Activated naive CD4-positive, alpha-beta T cell treated with Interleukin-2 at 50 U/mL for 16 hours (primary cell): ENCODE measurements at places on chromosomes 5 and 9.

GRCh38 chr5:127089191-127089590, 15.9 kb upstream of the C5orf63 start:
- no peak for DNase-seq

DNA sequence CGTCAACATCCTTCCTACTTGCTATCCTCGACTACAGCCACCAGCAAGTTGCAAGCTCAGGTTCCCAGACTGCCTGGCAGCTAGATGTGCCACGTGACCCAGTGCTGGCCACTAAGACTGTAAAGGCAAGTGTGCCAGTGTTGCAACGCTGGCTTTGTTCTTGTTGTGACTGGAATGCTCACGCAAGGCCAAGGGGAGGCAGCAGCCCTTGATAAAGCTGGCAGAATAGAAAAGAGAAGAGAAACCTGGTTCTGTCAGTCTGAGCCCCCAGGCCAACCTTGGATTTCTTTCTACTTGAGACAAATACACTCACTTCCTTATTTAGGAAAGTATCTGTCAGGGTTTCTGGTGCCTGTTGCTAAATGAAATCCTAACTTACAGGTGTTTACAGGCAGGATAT, 113.0 kb downstream of the KLHL3 start:
- DNase-seq, result no peak

GRCh38 chr5:51378448-51379330, 4.6 kb upstream of the ISL1 start:
- no peak for DNase-seq

DNA sequence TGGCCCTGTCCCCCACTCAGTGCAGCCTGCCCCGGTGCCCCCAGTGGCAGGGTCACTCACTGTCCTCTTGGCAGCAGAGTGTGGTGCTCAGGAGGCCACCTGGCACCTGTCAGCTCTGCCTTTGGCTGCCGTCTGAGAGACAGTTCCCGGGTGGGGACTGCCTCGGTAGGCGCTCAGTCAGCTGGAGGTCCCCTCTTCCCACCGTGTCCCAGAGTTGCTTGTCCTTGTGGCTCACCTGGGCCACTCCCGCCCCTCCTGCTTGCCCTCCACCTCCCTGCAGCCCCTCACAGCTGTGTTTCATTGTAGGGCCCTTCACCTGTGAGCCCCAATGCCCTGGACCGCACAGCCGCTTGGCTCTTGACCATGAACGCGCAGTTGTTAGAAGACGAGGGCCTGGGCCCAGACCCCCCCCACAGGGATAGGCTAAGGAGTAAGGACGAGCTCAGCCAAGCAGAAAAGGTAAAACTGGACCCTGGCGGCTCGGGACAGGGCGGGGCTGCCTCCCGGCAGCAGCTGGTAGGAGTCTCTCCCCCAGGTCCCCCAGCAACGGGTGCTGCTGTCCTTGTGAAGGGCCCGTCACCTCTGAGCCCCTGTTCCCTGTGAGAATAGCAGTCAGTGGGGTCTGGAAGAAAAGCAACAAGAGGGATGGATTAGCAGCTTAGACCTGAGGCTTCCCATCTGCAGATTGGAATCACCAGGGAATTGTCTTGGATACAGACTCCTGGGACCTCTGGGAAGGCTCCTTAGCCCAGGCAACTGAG, 122.7 kb downstream of the DAB2IP start:
- DNase-seq, result no peak

- DNase-seq, result no peak
These were observed 8.8 kb downstream of the SPIN1 start for GRCh38 chr9:88396836-88397577.

- DNase-seq, result no peak
These were observed 129.8 kb downstream of the GADD45G start for GRCh38 chr9:89734600-89735041.

DNA sequence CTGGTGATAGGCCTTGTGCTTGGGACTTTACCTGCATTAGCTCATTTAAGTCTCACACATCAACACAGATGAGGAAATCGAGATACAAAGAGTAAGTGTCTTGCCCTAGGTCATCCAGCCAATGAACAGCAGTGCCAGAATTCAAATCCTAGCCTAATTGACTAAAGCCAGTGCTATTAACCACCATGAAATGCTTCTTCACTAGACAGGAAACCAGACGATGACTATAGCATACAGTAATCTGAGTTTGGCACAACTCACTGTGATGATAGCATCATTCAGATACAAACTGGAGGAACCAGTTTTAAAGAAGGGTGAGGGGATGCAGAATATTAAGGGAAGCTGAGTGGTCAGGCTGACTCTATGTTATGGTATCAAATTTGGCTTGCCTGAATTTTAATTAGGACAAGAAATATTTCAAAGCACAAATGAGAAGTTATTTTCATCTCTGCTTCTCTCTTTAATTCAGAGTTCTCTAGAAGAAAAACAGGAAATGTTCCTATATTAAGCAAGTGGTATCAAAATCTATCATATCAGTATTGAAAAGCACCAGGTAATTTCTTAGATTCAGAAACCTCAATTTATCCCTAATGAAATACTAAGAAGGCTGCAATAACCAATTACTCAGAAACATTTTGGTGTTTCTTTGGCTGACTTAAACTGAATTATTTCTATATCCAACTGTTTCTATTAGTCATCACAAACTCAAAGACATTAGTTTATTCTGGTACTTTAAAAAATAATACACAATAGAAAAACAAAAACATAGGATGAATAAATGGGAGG, 147.0 kb upstream of the RASA1 start:
- DNase-seq, result peak; percentile 3

DNA sequence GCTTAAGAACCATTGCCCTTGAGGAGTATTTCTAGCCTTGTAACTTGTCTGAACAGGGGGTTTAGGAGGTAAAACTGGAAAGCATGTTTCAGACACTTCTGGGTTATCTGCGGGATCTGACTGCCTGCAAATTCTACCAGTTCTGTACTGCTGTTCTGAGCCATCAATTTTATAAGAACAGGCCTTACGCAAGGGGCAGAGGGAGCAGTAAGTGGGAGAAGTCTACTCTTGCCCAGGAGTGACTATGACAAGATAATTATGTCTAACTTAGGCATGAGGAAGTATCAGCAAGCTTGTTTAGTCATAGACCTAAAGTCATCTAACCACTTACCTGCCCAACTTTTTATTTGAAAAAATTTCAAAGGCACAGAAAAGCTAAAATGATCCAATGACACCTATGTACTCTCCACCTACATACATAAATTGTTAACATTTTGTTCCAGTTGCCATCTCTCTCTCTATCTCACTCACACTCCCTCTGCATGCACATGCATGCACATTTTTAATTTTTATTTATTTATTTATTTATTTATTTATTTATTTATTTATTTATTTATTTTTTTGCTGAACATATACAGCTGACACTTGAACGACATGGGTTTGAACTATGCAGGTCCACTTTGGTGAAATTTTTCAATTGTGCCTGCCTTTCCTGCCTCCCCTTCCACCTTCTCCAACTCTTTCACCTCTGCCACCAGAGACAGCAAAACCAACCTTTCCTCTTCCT, 18.4 kb upstream of the DEPDC1B start:
- DNase-seq, result no peak

GRCh38 chr5:136330353-136331038, 34.8 kb downstream of the TRPC7 start:
- DNase-seq, result no peak

DNA sequence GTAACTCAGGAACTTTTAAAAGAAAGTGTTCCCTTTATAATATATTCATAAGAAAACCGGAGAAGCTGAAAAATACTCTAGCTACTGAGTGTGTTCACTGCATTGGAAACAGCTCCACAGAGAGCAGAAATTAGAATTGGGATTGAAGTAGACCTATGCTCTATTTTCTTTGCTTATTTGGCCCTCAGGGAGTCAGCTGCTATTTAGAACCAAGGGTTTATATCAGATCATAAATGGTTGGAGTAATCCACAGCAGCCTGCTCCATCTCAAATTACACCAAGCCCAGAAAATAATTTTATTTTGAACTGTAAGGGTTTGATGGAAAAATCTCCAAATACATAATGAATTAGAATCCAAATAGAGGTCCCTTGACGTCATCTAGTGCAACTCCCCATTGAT, 202.6 kb downstream of the ADAMTSL1 start:
- no peak for DNase-seq

DNA sequence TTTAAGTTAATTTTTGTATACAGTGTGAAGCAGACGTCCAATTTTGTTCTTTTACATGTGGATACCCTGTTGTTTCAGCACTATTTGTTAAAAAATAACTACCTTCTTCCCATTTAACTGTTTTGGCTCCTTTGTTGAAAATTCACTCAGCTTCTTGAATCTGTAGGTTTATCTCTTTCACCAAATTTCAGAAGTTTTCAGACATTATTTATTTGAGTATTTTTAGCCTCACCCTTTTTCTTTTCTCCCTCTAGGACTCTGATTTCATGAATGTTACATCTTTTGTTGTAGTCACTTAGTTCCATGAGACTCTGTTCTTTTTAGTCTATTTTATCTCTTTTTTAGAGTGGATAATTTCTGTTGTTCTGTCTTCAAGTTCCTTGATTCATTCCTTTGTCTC, 4.6 kb upstream of the TNPO1 start:
- DNase-seq, result no peak

- DNase-seq, result no peak
These were observed 96.6 kb downstream of the LHX2 start for GRCh38 chr9:124108216-124108615.

DNA sequence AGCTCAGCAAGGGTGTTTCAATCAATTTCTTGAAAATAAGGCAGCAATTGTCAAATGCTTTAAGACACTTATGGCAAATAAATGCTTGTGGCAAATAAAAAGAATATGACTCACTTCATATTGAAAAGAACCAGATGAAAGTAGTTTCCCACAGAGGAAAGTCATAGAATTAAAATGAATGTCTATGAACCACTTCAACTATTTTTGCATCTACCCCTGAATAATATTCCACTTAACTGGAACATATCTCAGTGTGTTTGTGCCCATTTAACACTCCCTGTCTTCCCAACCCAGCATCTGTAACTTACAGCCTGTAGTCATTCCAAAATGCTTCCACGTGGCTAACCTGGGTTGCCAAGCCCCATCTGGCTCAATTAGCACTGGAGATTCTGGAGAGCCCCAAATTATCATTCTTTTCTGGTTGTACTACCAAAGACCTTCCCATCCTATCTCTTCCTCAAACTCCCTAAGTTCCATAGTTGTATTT, 84.7 kb downstream of the FEM1C start:
- no peak for DNase-seq

DNA sequence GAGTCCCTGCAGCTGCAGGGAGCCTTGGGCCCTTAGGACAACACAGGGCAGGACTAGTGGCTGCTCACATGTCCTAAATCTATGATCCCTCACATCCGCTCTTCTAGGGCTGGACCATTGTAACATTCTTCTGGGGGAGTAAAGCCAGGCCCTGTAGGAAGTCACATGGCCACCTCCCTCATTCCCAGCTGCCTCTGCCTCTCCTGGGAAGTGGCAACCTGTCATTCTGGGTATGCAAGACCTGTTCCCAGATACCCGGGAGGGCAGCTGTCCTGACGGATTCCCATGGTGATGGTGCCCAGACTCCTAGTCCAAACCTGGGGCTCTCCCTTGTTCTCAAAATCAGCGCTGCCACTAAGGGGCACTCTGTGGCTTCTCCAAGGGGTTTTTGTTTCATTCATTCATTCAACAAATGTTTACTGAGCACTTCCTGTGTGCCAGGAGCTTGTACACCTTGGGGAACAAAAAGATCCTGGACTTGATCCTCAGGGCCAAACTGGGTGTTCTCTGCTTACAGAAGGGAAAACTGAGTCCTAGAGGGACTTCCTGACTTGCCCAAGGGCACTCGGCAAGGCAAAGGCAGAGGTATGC, 85.6 kb downstream of the PSD2 start:
- no peak for DNase-seq

DNA sequence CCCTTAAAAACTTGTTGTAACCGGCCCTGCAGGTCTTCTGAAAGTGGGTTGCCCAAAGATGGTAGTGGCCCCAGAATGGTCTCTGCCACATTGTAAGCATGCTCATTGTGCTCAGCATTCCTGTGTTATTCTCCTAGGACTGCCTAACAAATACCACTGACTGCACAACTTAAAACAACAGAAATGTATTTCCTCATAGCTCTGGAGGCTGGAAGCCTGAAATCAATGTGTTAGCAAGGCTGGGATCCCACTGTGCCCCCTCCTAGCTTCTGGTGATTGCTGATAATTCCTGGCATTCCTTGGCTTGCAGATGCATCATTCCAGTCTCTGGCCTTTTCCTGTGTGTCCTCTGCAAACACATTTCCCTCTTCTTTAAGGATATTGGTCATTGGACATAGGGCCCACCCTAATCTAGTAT, 3.4 kb upstream of the GCNT4 start:
- no peak for DNase-seq

DNA sequence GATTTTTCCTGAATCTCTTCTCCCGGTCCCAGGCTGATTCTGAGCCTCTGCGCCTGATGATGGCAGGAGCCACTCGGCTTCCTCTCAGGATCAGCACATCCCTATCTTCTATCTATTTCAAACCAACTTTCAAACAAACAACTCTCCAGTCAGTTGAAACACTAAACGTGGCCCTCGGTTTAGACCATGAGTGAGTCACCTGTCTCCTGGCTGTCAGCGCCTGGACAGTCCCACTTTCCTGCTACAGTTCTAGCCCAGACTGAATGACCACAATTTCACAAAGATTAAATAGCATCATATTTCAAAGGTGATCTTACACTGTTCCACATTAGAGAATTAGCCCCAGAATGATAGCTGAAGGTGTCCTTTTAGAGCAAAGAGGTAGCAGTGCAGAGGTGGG, 6.2 kb downstream of the SLC6A19 start:
- no peak for DNase-seq

DNA sequence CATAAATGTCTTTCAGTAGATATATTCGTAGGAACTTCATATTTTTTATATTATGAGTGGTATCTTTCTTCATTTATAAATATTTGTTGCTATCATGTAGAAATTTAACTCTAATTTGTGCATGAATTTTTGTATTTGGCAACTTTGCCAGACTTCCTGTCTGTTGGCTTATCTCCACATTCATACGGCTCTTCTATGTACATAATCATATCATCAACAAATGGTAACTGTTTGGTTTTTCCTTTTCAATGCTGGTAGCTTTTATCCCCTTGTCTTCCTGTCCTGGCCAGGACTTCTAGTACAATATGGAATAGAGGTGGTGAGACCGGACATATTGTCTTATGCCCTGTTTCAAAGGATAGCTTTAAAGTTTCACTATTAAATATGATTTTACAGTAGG, 132.3 kb upstream of the COL5A1 start:
- DNase-seq, result no peak

GRCh38 chr5:61894046-61894445, 412.0 kb upstream of the KIF2A start:
- no peak for DNase-seq

GRCh38 chr5:1498623-1499416, 24.9 kb downstream of the LPCAT1 start:
- no peak for DNase-seq
